ENCODE measurements at places on chromosomes 6 and 20.
A peak's percentile ranks its signal among the peaks of the same experiment; 100 is the strongest.

DNA sequence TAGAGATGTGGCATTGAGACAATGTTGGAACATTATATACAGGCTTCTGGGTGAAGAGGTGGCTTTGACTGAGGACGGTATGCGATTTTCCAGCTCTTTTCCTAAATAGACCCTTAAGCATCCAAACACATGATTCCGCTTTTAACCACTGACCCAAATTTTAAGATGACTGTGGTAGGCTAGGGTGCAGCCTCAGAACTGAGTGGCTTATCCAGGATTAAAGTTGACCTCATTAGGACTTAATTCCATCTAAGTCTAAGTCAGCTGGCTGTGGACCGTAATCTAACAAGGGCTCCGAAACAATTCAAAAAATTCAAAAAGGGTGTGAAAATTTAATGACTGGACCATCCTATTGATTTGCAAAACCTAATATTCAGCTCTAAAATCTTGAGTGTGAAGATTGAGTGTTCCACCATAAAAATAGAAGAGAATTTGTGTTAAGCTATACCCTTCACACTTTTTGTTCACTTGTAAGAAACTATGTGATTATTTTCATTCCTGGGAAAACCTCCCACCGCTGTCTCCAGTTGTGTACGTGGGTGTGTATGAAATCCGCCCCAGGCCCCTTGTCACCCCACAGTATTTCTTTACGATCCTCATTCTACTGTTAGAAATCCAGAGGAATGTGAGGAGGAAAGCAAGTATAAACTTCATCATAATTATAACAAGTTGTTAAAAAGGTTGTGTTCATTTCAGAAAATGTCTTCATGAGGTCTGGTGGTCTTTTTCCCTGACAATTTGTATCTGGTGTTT is 2.7 kb downstream of the PCMTD2 start:
- DNase-seq: no peak

DNA sequence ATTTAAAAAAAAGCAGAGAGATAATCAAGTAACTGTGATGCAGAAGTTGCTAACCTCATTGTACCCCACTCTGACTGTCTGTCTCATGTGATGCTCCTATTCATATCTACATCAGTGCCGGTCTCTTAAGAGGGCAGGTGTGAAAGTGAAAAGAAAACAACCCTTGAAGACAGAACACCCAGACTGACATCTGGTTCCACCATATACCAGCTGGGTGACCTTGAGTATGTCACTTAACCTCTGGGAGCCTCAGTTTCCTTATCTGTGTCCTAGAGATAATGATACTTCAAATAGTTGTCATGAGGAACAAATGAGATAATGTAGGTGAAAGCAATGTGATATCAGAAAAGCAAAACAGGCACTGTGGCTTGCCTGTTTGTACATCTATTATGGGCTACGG is 426.8 kb upstream of the SOX4 start:
- no peak for DNase-seq

DNA sequence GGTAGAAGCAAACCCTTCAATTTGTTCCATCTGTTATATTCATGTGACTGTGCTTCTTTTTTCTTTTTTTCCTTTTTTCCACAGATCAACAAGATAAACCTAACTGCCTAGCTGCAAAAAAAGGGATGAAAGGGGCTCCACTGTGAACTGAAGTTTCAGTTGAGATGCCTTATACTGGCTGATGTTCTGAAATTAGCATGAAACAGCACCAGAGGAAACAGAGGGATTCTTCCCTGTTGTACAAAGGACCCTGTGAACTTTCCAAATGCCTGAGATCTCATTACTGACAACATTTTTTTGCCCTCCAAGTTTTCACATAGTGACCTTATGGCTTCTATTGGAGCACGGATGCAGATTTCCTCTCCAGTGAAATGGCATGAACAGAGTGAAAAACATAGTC is 302.7 kb upstream of the TFAP2D start:
- no peak for DNase-seq

- no peak for DNase-seq
These were observed 77.6 kb downstream of the TRERF1 start for GRCh38 chr6:42374018-42374669.

- no peak for DNase-seq
These were observed 36.5 kb downstream of the RARS2 start for GRCh38 chr6:87553159-87553765.

- DNase-seq: no peak
These were observed 69.8 kb upstream of the FAM184A start for GRCh38 chr6:119148098-119148824.

DNA sequence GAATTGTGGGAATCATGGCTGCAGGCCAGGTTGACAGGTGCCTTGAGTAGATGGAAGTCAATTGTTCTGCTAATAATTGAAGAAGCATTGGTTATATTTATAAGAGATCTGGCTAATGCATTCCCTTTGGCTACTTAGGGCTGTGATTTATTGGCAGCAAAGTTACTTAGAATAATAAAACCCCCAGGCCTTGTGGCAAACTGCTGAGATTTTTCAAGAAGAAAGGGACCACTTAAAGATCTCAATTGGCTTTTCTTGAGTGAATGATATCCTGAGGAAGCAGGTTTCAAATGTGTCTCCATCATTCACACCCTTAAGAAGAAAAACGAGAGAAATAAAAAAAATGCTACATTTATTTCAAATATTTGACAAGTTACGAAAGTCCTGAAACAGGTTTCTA is 27.4 kb downstream of the DDO start:
- no peak for DNase-seq

GRCh38 chr6:33746651-33747100 is at the start of gene IP6K3:
Gene IP6K3, minus strand, starts transcription at chr6:33746905. Its CDS starts 11,429 bp downstream, at chr6:33735476.
- DNase-seq: peak; percentile 87

GRCh38 chr6:77447254-77447653 is 16.0 kb downstream of the HTR1B start:
- DNase-seq: no peak

DNA sequence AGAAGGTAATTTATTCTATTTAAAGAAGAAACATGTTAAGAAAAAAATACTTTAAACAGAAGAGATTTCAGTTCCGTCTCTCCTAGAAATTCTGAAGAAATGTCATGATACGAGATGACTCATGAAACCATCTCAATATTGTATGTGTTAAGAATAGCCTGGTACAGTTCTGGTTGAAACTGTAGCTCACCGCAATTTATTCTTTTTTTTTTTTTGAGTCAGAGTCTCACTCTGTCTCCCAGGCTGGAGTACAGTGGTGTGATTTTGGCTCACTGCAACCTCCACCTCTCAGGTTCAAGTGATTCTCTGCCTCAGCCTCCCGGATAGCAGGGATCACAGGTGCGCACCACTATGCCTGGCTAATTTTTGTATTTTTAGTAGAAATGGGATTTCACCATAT is 103.3 kb downstream of the ARHGAP18 start:
- no peak for DNase-seq

GRCh38 chr6:39518221-39518620 is 195.7 kb upstream of the KCNK16 start:
- no peak for DNase-seq

DNA sequence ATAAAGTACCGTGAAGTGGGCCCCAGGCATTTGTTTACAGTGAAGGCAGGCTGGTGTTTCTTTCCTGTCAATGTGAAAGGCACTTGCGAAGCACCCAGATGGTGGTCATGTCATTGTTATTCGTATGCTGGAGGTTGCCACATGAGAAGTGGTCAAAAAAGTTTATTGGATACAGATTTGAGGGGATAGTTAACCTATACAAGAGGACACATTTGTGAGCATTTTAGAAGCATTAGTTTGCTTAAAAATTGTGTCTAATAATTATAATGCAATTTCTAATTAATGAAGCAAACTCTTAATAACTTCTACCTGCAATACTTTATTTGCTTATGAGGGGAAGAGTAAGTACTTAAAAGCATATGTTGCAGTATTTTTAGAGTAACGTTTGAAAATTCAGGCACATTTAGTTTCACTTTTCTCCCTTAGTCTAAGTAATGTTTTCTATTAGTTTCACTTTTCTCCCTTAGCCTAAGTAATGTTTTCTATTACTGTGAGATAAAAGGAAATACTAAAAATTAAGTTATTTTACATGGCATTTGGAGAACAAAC is 120.7 kb upstream of the CLDN20 start:
- DNase-seq: no peak

GRCh38 chr6:105317607-105318533 is 85.0 kb downstream of the PREP start:
- no peak for DNase-seq

- DNase-seq: no peak
These were observed 35.0 kb upstream of the TENT5A start for GRCh38 chr6:81787313-81788068.

DNA sequence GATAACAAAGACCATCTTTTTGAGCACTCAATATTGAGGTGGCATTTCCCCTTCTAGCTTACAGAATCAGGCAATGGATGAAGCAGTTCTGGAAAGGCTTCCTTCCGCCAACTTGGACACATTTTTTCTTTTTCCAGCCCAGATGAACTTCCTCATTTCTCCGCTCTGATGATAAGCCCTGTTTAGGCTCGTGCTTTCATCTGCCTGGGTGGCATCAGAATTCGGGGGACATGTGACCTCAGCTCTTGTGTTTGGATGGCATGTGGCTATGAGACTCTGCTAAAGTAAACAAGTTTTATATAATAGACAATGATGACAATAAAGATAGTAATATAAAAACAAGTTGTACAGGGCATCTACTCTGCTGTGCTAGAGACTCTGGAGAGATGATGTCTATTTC is 796.7 kb downstream of the DHX35 start:
- no peak for DNase-seq

GRCh38 chr20:50149481-50150254 is 3.9 kb downstream of the PEDS1 start:
- no peak for DNase-seq

GRCh38 chr6:15305496-15305895 is 59.6 kb downstream of the JARID2 start:
- DNase-seq: no peak

GRCh38 chr6:27791182-27791943 is 120.8 kb downstream of the OR2B2 start:
- DNase-seq: peak; percentile 40

DNA sequence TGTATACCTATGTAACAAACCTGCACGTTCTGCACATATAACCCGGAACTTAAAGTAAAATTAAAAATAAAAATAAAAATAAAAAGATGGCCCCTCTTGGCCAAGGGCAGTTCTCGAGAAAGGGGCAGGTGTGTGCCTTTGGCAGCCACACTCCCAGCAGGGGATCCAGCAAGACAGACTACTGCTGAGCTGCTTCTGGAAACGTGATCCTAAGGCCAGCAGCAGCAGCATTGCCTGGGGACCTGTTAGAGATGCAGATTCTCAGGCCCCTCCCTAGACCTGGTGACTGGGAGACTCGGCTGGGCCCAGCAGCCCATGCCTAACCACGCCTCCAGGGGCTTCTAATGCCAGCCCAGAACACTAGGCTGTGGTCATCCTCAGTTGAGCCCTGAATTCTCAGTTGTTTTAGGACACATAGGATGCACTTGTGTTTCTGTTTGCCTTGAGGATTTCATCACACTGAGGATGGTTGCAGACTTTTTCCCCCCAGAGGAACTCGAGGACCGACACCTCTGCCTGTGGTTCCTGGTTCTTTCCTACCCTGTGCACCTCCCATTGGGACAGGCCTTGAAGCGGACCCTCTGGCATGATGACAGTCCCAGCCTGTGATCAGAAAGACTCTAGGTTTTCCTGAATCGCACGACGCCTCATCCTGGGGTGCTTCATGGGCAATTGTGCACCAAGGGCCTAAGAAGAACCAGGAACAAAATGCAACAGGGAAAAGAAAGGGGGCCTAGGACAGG is 105.9 kb downstream of the TOX2 start:
- no peak for DNase-seq

- DNase-seq: peak; percentile 70
These were observed 27.3 kb upstream of the STX16 start for GRCh38 chr20:58623579-58624473.

GRCh38 chr6:114276783-114277182 is 66.0 kb downstream of the HS3ST5 start:
- no peak for DNase-seq

DNA sequence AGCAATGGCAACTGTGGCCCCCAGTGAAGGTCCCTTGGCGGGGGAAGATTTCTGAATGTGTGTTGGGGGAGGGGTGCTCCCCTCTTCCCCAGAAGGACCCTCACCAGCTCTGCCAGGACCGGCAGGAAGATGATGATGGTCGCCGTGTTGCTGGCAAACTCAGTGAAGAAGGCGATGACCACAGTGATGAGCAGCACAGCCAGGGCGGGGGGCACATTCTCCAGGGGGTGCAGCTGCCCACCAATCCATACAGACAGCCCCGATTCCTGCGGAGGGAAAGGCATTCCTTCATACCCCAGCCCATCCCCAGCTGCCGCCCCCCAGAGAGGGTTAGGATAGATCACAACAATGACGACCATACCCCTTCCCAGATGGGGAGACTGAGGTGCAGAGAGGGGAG is 15.7 kb upstream of the OCSTAMP start:
- no peak for DNase-seq

GRCh38 chr6:45445364-45445748 is 67.6 kb upstream of the SUPT3H start:
- DNase-seq: no peak

- no peak for DNase-seq
These were observed 2.2 kb upstream of the FUT9 start for GRCh38 chr6:96013531-96013930.

GRCh38 chr20:49501917-49502316 is 19.4 kb upstream of the KCNB1 start:
- DNase-seq: no peak

DNA sequence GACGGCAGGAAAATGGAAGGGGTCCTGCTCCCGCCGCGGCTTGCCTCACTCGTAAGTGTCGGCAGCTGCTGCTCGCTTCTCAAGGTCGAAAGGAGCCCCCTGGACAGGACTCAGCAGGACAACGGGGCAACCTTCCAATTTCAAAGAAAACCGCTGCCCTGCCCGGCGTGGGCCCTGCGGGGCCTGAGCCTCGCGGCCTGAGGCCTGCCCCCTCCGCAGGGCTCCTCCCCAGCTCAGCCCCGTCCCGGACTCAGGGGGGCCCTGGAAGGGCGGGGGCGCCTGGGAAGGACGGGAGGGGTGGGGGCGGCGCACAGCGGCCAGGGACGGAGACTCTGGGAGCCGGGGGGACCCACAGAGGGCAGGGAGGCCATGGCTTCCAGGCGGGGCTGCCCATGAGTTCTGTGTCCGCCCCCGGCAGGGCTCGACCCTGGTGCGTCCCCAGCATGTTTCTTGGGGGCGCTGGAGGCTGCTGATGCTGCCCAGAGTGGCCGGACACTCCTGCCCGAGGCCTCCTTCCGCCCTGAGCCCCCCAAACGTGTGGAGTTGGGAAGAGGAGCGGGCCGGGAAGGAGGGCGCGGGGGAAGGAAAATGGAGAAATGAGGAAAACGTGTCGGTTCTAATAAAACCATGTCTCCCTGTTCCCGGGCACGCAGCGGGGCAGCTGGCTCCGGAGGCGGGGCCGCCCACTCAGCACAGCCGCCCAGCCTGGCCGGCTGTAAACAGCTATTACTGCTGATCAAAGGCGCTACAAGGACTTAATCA is 114.6 kb downstream of the DLL1 start:
- DNase-seq: no peak

GRCh38 chr6:21741221-21742109 is 147.9 kb downstream of the SOX4 start:
- DNase-seq: no peak

GRCh38 chr6:164102693-164103092 is 688.2 kb downstream of the QKI start:
- no peak for DNase-seq

GRCh38 chr6:155013457-155013876 is 18.4 kb downstream of the TIAM2 start:
- no peak for DNase-seq
